ENCODE measurements at places on chromosomes 2 and 18. TPM values are rescaled to one million over a fixed set of nuclear protein-coding genes. Genes with fewer than 3 reads are reported as not detected.

Gene ICA1L
- total RNA-seq = 4.7 TPM

Gene C2orf74
- total RNA-seq = 12.5 TPM

Gene GATA6
- 0.04 TPM for total RNA-seq

Gene NEUROD1
- not detected for total RNA-seq

DNA sequence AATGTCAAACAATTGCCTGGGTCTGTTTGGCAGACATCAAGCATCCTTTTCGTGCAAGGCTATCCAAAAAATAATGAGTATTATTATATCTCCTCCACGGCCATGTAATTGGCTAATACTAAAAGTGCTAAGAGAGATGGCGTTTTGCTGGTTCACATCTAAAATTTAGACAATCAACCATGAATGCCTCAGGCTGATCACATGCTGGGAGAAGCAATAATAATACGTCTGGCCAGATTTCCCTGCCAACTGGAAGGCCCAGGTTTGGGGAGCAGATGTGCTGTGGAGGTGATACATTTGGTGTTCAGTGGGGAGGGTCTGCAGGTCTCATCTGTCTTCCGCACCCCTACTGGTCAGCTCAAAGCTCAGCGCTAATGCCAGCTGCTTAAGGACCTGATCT, 60.3 kb upstream of the CREB1 start:
- H3K4me1 ChIP-seq = no peaks in the 10 kb centered on the region
- no peak overlapping the region for H3K27ac ChIP-seq
- no peaks in the 10 kb centered on the region for H3K27me3 ChIP-seq
- H3K36me3 ChIP-seq = no peaks in the 10 kb centered on the region
- no peak for DNase-seq

DNA sequence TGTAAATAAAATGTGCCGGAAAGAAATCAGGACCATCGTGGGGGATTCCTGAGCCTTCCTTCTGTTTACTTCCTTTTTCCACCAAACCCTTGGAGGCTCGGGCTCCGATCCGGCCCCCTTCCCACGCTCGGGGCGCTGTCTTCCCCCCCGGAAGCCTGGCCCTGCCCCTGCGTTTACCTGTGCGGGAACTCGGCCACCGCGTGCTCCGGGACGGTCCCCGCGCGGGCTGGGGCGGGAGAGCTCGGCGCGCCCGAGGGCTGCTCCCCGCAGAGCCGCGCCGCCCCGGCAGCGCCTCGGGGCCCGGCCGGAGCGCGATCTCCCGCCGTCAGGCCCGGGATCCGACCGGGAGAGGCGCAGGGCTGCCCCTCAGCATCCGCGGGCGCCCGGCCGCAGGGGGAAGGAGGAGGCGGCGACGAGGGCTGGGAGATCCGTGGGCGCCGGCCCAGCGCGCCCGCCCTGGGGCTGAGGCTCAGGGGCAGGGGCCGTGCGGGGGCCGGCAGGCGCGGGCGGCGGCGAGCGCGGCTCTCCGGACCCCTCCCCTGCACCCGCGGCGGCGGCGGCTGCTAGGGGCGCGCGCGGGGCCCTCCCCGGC, 435 bp downstream of the ADCY3 start:
- peak overlapping the region; percentile 51 for H3K27ac ChIP-seq
- peak overlapping the region; percentile 77 for H3K4me3 ChIP-seq
- DNase-seq = no peak
- H3K4me1 ChIP-seq = peaks cover 32% of the 10 kb centered on the region

DNA sequence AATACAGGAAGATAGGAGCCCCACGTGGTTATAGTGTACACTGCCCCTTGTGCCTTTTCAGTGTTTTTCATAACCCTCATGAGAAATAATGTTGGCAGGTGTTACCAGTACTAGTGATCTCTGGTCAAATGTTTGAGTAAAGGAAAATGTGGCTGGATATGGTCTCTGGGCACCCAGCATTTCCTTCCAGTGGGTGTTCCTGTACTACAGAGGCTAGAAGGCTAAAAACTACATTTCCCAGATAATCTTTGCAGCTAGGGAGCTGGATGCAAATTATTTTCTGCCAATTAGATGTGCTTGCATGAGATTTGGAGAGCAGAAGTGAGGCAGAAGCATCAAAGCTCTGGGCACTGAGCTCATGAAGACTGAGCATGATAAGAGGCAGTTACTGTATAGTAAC, 45.1 kb downstream of the KIAA2012 start:
- H3K36me3 ChIP-seq = no peaks in the 10 kb centered on the region
- no peak overlapping the region for H3K27ac ChIP-seq
- H3K4me3 ChIP-seq = no peak overlapping the region
- no peaks in the 10 kb centered on the region for H3K27me3 ChIP-seq
- DNase-seq = no peak
- no peaks in the 10 kb centered on the region for H3K4me1 ChIP-seq

DNA sequence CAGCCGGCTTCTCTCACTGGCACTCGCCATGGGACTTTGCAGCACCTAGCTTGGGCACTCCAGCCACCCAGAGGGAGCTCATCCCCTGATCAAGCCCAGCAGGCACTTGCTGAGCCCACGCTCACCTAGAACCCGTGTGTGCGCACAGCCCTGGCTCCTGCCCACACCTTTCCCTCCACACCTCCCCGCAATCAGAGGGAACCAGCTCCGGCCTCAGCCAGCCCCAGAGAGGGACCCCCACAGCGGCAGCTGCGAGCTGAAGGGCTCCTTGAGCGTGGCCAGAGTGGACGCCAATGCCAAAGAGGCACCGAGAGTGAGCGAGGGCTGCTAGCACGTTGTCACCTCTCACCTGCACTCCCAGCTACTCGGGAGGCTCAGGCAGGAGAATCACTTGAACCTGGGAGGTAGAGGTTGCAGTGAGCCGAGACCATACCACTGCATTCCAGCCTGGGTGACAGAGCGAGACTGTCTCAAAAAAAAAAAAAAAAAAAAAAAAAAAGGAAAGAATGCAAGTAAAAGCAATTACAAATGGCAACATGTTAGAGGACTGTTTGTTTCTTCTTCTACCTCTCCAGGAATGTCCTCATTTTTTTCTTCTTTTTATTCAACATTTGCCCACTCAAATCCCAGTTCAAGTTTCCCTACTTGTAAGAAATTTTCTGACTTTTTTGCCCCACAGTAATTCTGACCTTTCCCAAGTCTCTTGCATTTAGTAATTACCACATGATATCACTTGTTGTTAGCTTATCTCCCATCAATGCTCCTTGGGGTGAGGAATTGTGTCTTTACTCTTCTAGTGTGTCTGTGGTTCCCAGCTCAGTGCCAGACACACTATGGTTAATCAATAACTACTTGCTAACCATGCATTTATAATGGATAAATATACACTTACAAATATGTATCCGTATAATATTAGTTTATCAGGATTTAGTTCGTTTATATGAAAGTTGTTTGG, 40.6 kb upstream of the ST3GAL5 start:
- H3K27ac ChIP-seq = no peak overlapping the region
- H3K27me3 ChIP-seq = no peaks in the 10 kb centered on the region
- H3K4me3 ChIP-seq = no peak overlapping the region
- DNase-seq = no peak
- H3K4me1 ChIP-seq = peaks cover 8% of the 10 kb centered on the region

- H3K4me3 ChIP-seq = no peak overlapping the region
- no peaks in the 10 kb centered on the region for H3K4me1 ChIP-seq
- no peaks in the 10 kb centered on the region for H3K36me3 ChIP-seq
Observed at GRCh38 chr2:156124458-156124857, 208.1 kb downstream of the NR4A2 start.

DNA sequence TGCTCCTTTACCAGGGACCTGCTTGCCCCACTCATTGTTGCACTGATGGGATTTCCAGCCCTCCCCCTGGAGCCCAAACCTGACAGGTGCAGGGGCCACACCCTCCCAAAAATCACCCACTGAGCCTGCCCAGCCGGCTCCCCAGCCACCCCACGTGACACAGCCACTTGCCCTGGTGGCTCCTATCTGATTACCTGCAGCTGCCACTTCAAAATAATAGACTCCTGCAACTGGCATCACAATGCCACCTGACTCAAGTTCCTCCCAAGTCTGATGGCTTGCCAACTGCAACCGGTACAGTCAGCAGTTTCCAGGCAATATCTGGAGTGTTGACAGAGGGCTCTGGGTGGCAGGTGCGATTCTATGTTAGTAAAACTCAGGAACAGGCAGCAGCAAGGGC, 66.2 kb downstream of the CRACDL start:
- no peak for DNase-seq
- no peak overlapping the region for H3K4me3 ChIP-seq
- no peaks in the 10 kb centered on the region for H3K4me1 ChIP-seq
- no peaks in the 10 kb centered on the region for H3K36me3 ChIP-seq
- H3K27ac ChIP-seq = no peak overlapping the region

GRCh38 chr2:71082402-71083252, 14.2 kb downstream of the NAGK start:
- H3K4me3 ChIP-seq = no peak overlapping the region
- H3K27ac ChIP-seq = no peak overlapping the region
- peak; percentile 54 for DNase-seq
- peaks cover 4% of the 10 kb centered on the region for H3K36me3 ChIP-seq
- no peaks in the 10 kb centered on the region for H3K27me3 ChIP-seq
- no peaks in the 10 kb centered on the region for H3K4me1 ChIP-seq

- no peaks in the 10 kb centered on the region for H3K4me1 ChIP-seq
- H3K36me3 ChIP-seq = no peaks in the 10 kb centered on the region
- no peak overlapping the region for H3K27ac ChIP-seq
- no peak for DNase-seq
Observed at GRCh38 chr2:236163471-236164200, 4.5 kb downstream of the GBX2 start.

- peaks cover 4% of the 10 kb centered on the region for H3K4me1 ChIP-seq
- H3K4me3 ChIP-seq = no peak overlapping the region
- no peak for DNase-seq
- H3K27ac ChIP-seq = no peak overlapping the region
- peaks cover 7% of the 10 kb centered on the region for H3K36me3 ChIP-seq
- no peaks in the 10 kb centered on the region for H3K27me3 ChIP-seq
Observed at GRCh38 chr2:113973810-113974209, 83.9 kb downstream of the ACTR3 start.

GRCh38 chr2:155026651-155027174, 328.2 kb downstream of the KCNJ3 start:
- no peaks in the 10 kb centered on the region for H3K27me3 ChIP-seq
- H3K36me3 ChIP-seq = no peaks in the 10 kb centered on the region
- no peaks in the 10 kb centered on the region for H3K4me1 ChIP-seq
- no peak overlapping the region for H3K4me3 ChIP-seq
- H3K27ac ChIP-seq = no peak overlapping the region
- no peak for DNase-seq

GRCh38 chr2:54658564-54659071, 64.8 kb upstream of the EML6 start:
- H3K4me3 ChIP-seq = no peak overlapping the region
- H3K4me1 ChIP-seq = no peaks in the 10 kb centered on the region
- H3K36me3 ChIP-seq = peaks cover 84% of the 10 kb centered on the region
- DNase-seq = no peak
- no peaks in the 10 kb centered on the region for H3K27me3 ChIP-seq
- H3K27ac ChIP-seq = no peak overlapping the region

- no peak overlapping the region for H3K4me3 ChIP-seq
- no peaks in the 10 kb centered on the region for H3K27me3 ChIP-seq
- no peak overlapping the region for H3K27ac ChIP-seq
- peaks cover 19% of the 10 kb centered on the region for H3K36me3 ChIP-seq
Observed at GRCh38 chr2:239152916-239153305, 247.9 kb downstream of the HDAC4 start.

GRCh38 chr18:79844999-79845563, 47.3 kb downstream of the KCNG2 start:
- no peak for DNase-seq
- no peaks in the 10 kb centered on the region for H3K27me3 ChIP-seq
- no peaks in the 10 kb centered on the region for H3K4me1 ChIP-seq
- H3K27ac ChIP-seq = no peak overlapping the region
- H3K36me3 ChIP-seq = no peaks in the 10 kb centered on the region
- no peak overlapping the region for H3K4me3 ChIP-seq

- no peaks in the 10 kb centered on the region for H3K4me1 ChIP-seq
- H3K36me3 ChIP-seq = no peaks in the 10 kb centered on the region
Observed at GRCh38 chr2:146220957-146221356, 1623.9 kb upstream of the ACVR2A start.

DNA sequence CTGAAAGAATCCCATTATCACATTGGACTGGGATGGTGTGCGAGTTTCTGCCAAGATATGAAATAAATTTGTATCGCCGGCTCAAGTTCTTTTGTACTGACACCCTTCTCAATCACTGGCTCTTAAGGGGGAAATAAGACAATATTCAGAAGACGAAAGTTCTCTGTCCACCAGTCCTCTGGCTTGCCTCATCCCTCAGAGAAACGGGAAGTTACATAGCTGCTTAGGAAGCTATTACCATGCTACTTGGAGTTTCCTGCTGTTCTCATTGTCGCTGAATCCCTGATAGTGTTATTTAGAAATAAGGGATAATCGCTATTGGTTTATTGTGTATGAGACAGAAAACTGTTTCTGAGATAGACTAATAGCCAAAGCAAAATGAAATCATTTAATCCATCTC, 205.0 kb upstream of the ZNF521 start:
- H3K27ac ChIP-seq = no peak overlapping the region
- no peak overlapping the region for H3K4me3 ChIP-seq
- no peak for DNase-seq
- H3K27me3 ChIP-seq = no peaks in the 10 kb centered on the region
- no peaks in the 10 kb centered on the region for H3K4me1 ChIP-seq
- no peaks in the 10 kb centered on the region for H3K36me3 ChIP-seq

DNA sequence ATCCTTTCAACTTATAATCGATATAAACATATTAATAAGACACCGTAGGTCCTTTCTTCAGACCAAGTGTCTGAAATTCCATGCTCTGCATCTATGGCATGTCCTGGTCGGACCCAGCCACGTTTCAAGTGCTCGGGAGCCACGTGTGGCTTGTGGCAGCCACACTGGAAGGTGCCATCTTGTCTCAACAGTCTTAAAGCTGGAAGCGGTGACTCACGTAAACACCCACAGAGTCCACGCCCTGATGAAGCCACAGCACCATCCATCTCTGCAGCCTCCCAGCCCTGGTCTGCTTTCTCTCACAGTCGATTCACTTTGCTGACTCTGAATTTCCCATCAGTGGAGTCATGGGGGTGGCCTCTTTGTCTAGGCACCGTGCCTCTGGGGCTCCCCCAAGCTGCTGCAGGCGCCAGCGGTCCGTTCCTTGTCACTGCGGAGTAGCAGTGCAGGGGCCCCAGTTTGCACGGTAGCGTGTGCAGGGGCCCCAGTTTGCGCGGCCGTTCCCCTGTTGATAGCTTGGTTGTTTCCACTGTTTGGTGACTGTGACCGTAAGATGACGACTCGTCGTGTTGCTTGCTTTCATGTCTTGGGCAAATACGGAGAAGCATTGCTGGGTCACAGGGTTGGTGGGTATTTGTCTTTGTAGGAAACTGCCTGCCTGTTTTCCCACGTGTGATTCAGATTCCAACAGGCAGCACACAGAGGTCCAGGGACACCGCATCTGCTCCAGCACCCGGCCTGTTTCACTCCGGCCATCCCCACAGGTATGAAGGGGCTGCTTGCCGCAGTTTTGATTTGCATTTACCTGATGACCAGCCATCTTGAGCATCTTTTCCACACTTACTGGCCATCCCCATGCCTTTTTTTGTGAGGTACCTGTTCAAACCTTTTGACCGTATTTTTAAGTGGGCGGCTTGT, 240.3 kb downstream of the HDAC4 start:
- H3K36me3 ChIP-seq = peaks cover 10% of the 10 kb centered on the region
- H3K27me3 ChIP-seq = no peaks in the 10 kb centered on the region
- H3K27ac ChIP-seq = no peak overlapping the region
- DNase-seq = no peak
- H3K4me3 ChIP-seq = no peak overlapping the region
- peaks cover 19% of the 10 kb centered on the region for H3K4me1 ChIP-seq

All from CD8-positive, alpha-beta memory T cell (primary cell).